ENCODE measurements at places on chromosomes 7 and 10.
A peak's percentile ranks its signal among the peaks of the same experiment; 100 is the strongest.

- peak within 1 kb of the TSS; percentile 72 for H3K4me3 ChIP-seq
- no peak within 1 kb of the TSS for H3K27ac ChIP-seq
- no peaks in the 10 kb centered on the region for H3K36me3 ChIP-seq
- no peak for DNase-seq
- H3K27me3 ChIP-seq = peaks cover 47% of the 10 kb centered on the region
Measured at GRCh38 chr10:51074238-51075028, at the start of gene PRKG1. Gene PRKG1 (plus strand): TSS chr10:51074487.

DNA sequence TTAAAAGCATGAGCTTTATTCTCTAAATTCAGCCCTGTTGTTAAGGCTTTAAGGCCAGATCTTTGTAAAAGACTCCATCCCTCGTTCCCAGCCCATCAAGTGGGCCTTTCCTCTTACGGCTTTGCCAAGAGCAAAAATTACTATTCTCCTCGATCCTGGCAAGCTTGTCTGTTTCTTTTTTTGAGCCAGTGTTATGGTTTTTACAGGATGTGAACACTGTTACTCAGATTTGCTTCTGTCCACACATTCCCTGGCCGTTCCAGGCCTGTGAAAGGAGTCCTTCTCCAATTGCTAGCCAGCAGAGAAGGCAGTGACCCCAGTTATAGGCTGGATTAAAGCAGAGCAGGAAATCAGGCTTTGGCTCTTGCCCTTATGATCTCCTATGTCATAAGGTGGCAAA is 47.0 kb upstream of the EPC1 start:
- no peak overlapping the region for H3K4me3 ChIP-seq
- H3K27me3 ChIP-seq = no peaks in the 10 kb centered on the region
- no peaks in the 10 kb centered on the region for H3K36me3 ChIP-seq
- no peaks in the 10 kb centered on the region for H3K4me1 ChIP-seq

DNA sequence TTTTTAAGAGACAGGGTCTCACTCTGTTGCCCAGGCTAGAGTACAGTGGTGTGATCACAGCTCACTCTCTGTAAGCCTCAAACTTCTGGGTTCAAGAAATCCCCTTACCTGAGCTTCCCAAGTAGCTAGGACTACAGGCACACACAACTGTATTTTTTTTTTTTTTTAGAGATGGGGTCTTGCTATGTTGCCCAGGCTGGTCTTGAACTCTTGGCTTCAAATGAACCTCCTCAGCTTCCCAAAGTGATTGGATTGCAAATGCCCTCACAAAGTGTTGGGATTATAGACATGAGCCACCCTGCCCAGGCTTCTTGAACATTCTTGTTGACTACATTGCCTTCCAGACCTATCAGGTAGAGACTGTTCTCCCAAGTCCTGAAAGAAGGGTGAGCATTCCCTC is 72.6 kb downstream of the WNT2 start:
- H3K27me3 ChIP-seq = peaks cover 5% of the 10 kb centered on the region
- H3K4me3 ChIP-seq = no peak overlapping the region
- no peaks in the 10 kb centered on the region for H3K4me1 ChIP-seq
- no peak for DNase-seq

- DNase-seq = no peak
- no peak overlapping the region for H3K4me3 ChIP-seq
- no peaks in the 10 kb centered on the region for H3K36me3 ChIP-seq
- peaks cover 10% of the 10 kb centered on the region for H3K27me3 ChIP-seq
- no peaks in the 10 kb centered on the region for H3K4me1 ChIP-seq
Measured at GRCh38 chr7:97844036-97844435, 28.2 kb downstream of the ASNS start.

GRCh38 chr7:81430150-81430549 is 339.7 kb downstream of the HGF start:
- no peaks in the 10 kb centered on the region for H3K4me1 ChIP-seq
- no peaks in the 10 kb centered on the region for H3K27me3 ChIP-seq
- H3K27ac ChIP-seq = no peak overlapping the region
- H3K36me3 ChIP-seq = no peaks in the 10 kb centered on the region
- DNase-seq = no peak

- peaks cover 15% of the 10 kb centered on the region for H3K27me3 ChIP-seq
- H3K36me3 ChIP-seq = no peaks in the 10 kb centered on the region
- H3K27ac ChIP-seq = peak overlapping the region; percentile 12
- peak overlapping the region; percentile 67 for H3K4me3 ChIP-seq
- H3K4me1 ChIP-seq = peaks cover 22% of the 10 kb centered on the region
Measured at GRCh38 chr7:25260862-25261494, 32.7 kb upstream of the NPVF start.

DNA sequence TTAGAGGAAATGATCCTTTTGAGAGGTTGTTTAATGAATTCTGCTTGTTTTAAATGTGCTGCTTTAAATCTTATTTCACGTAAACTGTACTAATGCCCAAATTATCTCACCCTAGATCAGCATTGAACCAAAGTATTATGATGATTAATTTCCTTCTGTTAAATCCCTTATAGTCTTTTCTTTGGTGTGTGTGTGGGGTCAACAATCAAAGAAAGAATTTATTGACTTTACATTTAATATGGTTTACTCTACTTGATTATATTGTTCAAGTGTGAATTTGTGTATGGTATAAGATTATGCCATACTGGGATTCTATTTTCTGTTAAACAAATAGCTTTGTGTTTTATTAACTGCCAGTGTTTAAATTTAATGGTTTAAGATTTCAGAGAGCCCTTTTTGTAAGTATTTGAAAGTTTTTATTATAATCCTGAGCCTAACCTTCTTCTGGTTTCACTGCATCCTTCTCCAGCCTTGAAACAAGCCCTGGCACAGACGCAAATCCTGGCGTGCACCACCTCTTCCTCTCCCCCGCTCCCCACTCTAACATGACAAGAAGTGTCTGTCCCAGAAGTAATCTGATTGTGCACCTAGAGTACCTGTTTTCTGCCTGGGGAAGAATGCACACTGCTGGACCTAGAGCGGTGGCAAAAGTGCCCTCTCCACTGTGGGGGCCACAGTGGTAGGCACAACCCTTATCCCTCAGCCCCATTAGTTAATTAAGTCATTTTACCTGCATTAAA is 70.6 kb downstream of the KAT6B start:
- DNase-seq = no peak
- peaks cover 11% of the 10 kb centered on the region for H3K36me3 ChIP-seq
- H3K4me3 ChIP-seq = no peak overlapping the region
- H3K27me3 ChIP-seq = no peaks in the 10 kb centered on the region

GRCh38 chr10:75396631-75397495 is 4.7 kb downstream of the ZNF503 start:
- no peak overlapping the region for H3K27ac ChIP-seq
- H3K36me3 ChIP-seq = no peaks in the 10 kb centered on the region
- peaks cover 10% of the 10 kb centered on the region for H3K4me1 ChIP-seq
